ENCODE measurements at places on chromosomes 16 and 17.

- DNase-seq: no peak
Observed at GRCh38 chr17:3029213-3029913, 34.0 kb downstream of the OR1D5 start.

DNA sequence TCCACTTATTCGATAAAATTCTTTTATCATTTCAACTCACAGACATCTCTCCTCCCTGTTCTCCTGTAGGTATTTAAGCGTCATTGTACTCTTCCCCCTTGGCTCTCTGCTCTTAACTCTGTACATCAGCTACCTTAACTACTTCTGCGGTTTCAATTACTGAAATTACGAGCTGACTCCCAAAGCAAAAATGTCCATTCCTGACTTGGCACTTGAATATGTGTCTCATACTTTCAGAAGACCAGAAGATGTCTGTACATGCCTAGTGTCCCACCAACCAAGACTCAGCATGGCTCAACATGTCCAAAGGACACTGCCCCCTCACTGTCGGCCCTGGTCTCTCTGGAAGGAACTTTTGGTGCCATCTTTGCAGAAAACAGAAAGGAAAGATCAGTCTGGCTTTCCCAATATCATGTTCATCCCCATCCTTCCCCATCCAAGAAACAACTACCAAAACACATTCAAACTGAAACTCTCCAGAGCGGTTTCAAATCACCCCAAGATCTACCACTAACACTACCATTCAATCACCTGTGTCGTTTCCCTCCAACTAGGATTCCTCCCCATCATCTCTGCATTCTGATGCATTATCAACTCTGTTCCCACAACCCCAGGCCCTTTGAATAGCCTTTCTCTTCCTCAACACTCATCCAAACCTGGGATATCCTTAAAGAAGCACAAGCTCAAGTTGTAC, 74.9 kb downstream of the ZFHX3 start:
- DNase-seq: no peak

DNA sequence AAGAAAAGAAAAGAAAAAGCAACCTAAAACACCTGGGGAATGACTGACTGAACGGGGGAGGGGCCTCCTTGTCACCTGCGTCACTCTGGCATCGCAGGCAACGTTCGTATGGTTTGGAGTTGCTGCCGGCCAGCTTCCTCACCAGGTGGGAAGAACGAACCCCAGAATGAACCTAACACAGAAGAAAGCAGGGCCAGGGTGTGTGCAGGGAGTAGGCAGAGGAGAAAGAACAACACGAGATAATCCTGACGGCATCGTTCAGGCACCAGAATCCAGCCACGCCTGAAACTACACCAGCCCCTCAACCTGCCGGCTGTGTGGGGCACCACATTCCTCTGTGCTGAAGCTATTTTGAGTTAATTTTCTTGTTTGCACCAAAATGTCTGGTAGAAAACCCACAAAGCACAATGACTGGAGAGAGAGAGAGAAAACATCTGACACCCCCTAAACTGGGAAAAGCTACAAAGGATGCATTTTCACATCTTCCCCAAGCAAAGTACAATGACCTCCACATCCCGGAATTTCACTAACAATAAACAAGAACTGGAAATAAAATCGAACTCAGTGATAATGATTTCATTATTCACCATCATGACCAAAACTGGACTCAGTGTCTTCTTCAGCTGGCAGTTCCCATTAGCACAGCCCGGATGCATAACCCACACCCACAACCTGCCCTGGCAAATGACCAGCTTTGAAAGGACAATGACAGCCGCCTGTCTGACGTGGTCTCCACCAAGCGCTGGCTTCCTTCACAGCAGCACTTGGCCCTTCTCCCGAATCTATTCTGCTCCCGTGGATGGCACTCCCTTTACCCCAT, 23.6 kb downstream of the RAB40B start:
- DNase-seq: no peak

GRCh38 chr17:76199469-76199868, 40.8 kb downstream of the RNF157 start:
- no peak for DNase-seq

DNA sequence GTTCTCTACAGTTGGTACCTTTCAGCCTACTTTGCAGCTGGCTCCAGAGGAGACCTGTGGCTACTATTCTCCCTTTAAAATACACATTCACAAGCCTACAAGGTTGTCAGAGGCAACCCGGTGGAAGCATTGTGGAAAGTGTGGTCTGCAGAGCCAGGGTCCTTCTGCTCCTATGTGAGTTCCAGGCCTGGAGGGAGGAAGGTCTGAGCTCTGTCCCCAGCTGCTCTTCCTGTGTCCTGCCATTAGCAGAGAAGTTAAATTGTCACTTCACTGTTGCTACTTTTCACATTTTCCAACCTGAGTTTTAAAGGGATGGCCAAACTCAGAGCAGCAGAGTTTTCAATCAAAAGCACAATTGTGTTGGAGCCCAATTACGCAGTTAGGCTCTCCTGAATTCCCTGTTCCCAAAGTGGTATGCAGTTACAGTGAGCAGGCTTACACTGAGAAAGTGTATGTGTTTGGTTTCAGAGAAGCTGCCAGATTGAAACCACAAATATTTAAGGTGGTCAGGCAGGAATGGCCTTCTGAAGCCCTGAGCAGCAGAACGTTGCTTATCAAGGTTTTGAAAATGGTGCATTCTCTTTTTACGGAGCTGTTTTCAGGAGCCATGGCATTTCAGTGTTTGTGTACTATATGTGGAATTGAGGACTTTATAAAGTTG, 25.0 kb downstream of the MAP3K3 start:
- no peak for DNase-seq

- DNase-seq: no peak
Observed at GRCh38 chr17:4160294-4160859, 17.4 kb downstream of the CYB5D2 start.

- DNase-seq: peak; percentile 82
Observed at GRCh38 chr17:35022536-35023063, 40.9 kb downstream of the RFFL start.

DNA sequence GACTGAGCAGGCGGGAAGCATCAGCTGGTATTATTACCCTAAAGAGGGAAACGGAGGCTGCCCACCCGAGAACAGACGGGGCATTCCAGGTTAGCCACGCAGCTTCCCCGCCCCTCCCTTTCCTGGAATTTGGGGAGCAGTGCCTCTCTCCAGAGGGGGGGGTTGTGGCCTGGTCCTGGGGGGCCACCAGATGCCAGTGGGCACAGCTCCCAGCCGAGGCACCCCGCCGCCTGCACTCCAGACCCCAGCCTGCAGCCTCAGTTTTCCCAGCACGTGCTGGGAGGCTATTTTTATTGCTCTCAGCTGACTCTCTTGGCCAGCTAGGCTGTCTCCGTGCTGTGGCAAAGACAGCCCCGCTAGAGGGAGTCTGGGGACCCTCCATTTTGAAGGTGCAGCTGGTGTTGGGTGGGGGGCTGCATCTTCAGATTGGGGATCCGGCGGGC, 62.7 kb upstream of the GSE1 start:
- no peak for DNase-seq

GRCh38 chr16:69132424-69133252, at the start of the genes CHTF8 and UTP4:
TSS of gene CHTF8 (minus strand) at chr16:69132588. CDS start at chr16:69121458, 11,130 bp downstream.
TSS of gene UTP4 (plus strand) at chr16:69132649. CDS start at chr16:69133460, 811 bp downstream.
- DNase-seq: peak; percentile 95

DNA sequence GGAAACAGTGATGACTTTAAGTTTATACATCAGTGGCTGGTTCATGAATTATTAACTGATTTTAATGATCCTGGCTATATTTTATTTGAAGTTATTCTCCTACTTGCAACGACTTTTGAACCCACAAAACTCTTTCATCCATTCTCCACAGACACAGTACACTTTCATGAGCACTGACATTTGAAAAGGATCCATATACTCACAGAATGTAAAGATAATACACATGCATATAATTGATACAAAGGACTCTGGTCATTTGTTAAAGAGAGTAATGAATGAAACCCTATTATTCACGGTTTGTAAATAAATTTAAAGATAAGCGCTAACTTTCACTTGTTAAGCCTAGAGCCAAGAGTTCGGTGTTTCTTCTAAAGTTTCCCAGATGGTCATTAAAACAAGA, 3.3 kb downstream of the TOX3 start:
- no peak for DNase-seq

DNA sequence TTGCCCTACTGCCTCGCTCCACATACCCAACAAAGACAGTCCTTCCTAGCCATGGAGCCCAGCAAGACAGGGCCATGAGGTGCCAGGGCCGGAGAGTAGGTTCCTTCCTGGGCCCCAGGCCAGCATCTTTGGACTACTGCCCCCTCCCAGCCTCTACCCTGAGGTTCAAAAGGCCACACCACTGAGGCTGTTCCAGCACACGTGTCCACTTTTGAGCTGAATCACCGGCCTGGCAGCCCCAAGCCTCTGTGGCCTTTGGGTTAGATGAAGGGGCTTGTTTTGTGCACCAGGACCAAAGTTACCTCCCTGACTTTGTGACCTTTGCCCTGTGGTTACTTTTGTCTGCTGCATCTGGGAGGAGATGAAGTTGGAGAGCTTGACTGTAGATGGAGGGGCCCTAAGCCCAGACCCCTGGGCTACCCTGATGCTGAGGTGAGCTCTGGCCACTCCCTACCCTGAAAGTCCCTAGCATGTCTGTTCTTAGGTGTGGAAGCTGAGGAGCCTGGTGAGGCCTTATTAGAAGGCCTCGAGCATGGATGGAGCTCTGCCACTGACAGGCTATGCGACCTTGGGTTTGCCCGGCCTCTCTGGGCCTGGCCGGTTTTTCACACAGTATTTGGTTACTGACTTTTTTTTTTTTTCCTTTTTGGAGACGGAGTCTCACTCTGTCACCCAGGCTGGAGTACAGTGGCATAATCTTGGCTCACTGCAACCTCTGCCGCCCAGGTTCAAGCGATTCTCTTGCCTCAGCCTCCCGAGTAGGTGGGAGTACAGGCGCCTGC, 12.0 kb downstream of the SEZ6 start:
- no peak for DNase-seq

DNA sequence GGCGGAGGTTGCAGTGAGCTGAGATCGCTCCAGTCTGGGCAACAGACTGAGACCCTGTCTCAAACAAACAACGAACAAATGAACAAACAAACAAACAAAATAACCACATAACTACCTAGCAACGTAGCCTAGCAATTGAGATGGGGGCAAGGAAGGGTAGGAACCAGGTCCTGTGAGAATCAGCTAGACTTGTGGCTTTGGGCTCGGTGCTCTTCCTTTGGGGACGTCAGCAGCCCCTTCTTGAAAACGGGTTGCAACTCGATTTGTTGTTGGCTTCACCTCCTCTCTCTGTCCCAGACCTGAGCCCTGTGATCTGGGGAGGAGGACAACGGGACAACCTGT, 72.2 kb downstream of the ABCC1 start:
- no peak for DNase-seq

DNA sequence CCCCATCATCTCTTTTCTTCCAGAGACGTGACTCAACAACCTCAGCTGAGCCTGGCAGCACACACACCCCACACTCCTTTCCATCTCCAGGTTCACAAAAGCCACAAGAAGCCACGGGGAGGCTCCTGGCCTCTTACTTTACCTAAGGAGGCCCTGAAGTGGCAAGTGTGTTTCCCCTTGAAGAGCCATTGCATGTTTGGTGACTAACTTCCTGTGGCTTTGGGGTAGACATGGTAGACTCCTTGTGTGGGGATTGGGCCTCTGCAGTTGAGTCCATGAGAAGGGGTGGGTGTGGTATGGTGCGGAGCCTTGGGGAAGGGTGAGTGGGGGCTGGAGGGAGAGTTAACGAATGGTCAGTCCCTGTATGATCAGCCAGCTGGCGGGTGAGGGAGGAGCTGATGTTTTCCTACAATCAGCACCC, 24.2 kb downstream of the SAP30BP start:
- DNase-seq: peak; percentile 37

DNA sequence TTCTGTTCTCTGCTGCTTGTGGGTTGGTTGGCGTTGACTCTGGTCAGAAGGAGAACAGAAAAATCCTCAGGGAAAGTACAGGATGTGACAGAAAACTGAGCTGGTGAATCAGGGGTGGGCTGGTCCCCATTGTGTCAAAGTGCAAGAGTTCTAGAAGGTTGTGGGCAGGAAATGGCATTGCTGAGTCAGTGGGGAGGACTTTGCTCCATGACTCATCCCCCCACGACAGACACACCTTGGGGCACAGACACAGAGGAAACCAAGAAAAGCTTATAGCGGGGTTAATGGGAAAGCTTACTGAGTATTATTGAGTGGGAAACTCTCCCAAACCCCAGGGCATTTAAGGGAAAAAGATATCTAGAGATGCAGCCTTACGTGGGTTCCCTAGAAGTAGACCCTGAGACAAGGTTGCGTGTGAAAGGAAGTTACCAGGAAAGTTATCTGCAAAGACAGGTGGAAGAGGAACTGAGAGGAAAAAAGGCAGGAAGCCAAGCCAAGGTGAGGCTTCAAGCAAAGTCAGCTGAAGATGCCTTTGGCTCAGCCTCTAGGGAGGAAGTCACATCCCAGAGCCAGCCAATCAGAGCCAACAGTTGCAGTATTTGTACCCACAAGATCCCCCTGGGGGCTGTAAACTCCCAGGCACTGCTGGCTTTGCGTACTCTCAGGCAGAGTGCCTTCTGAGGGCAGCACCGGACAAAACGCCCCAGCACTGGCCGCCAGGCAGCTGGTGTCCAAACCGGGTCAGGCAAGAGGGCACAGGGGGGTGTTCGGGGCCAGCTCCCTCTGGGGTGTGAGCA, 86.4 kb downstream of the FOXL1 start:
- DNase-seq: peak; percentile 22

- DNase-seq: no peak
Observed at GRCh38 chr17:73187203-73187769, 5.6 kb upstream of the COG1 start.

GRCh38 chr17:33366960-33367359, 73.9 kb upstream of the ASIC2 start:
- DNase-seq: no peak

DNA sequence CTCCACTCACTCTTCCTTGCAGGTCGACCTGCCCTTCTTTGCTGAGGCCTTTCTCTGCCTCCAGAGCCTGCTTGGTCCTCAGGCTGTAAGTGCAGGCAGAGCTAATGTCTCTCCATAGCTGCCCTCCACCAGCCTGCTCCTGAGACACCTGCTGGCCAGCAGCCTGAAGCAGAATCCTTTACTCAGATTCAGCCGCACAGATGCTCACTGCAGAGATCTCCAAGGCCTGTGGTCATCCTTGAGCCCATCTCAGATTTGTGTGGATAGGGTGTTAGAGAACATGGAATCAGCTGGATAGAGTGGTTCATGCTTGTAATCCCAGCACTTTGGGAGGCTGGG, 11.5 kb downstream of the DEXI start:
- peak; percentile 42 for DNase-seq

Data from hematopoietic multipotent progenitor cell treated with erythropoietin and hydrocortisone succinate and interleukin-3 and kit ligand, for 4 days (in vitro differentiated cells).